ENCODE measurements at places on chromosomes 5 and 9.

DNA sequence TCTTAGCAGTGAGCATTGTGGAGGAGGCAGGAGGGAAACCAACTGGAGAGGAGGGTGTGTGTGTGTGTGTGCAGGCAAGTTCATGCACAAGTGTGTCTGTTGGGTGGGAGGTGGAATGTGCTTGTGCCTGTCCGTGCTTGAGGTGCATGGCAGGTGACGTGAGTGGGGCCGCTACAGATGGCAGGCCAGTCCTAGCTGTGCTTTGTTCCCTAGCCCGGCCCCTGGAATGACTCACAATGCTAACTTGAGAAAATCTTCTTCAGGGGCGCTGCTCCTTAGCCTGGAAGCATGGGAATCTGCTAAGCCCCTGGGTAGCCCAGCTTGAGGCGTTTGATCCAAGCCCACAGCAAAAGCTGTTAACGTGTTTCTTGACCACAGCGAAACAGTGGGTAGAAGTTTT, 25.0 kb upstream of the DMRT2 start:
- H3K4me3 ChIP-seq, result no peak overlapping the region

DNA sequence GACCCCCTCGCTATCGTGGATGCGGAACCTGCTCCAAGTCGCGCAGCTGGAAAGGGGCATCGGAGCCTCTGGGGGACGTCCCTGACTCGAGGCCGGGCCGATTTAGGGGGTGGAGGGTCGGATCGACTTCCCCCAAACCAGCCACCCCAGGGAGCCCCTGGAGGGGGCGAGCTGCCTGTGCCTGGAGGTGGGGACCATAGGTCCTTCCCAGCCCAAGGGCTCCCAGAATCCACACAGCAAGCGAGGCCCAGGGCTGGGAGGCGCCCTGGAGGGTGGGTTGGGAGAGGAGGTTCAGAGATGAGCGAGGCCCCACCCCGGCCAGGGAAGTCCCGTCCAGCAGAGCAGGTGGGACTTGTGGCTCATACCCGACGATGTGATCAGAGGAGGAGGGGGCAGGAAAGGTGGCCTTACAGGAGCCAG, 147.6 kb downstream of the GAPVD1 start:
- no peaks in the 10 kb centered on the region for H3K27me3 ChIP-seq
- H3K4me3 ChIP-seq, result no peak overlapping the region
- H3K4me1 ChIP-seq, result peaks cover 8% of the 10 kb centered on the region
- no peak for DNase-seq
- no peaks in the 10 kb centered on the region for H3K36me3 ChIP-seq

GRCh38 chr5:90930756-90931431, 372.3 kb downstream of the ADGRV1 start:
- no peaks in the 10 kb centered on the region for H3K27me3 ChIP-seq
- peak; percentile 60 for DNase-seq
- peaks cover 24% of the 10 kb centered on the region for H3K4me1 ChIP-seq
- H3K4me3 ChIP-seq, result peak overlapping the region; percentile 15
- no peaks in the 10 kb centered on the region for H3K36me3 ChIP-seq

DNA sequence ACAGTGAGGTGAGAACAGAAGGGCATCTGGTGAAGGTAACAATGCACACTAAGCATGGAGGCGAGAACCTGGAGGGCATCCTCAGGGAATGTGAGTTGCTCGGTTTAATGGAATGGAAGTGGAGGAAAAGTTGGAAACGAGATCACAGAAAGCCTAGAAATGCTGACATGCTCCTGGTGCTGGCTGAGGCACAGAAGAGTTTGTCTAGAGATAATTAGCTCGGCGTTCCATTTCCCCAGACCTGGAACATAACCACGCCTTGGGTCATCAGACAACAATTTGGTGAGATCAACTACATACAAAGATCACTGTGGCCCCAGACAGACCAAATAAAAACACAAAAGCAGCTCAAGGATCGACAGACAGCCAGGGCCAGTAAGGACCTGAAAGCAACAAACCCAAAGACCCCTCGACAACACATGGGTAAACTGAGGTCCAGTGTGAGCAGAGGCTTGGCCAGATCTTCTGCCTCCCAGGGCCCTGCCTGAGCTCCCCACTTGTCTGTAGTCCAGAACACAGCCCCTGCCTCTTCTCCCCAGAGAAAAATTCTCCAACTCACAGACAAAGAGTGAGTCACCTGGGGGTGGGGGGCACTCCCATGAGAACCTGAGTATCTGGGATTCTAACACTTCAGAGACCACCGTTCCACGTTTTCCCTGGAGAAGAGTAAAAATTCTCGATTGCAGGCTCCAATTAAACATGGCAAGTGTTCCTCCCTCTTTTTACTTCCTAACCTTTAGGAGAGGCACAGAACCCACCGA, 52.5 kb downstream of the SHB start:
- peaks cover 57% of the 10 kb centered on the region for H3K4me1 ChIP-seq
- no peaks in the 10 kb centered on the region for H3K27me3 ChIP-seq
- peak overlapping the region; percentile 97 for H3K27ac ChIP-seq
- peak overlapping the region; percentile 11 for H3K4me3 ChIP-seq
- DNase-seq, result peak; percentile 39
- peaks cover 32% of the 10 kb centered on the region for H3K36me3 ChIP-seq

GRCh38 chr5:169202969-169203368, 98.0 kb downstream of the SLIT3 start:
- peaks cover 6% of the 10 kb centered on the region for H3K4me1 ChIP-seq
- no peaks in the 10 kb centered on the region for H3K36me3 ChIP-seq
- no peak overlapping the region for H3K27ac ChIP-seq
- H3K4me3 ChIP-seq, result no peak overlapping the region
- 0 out of 2 replicates have a peak, but pooled peaks cover 5% of the 10 kb centered on the region for H3K27me3 ChIP-seq
- DNase-seq, result peak; percentile 37

- no peak for DNase-seq
- H3K27ac ChIP-seq, result no peak overlapping the region
- no peak overlapping the region for H3K4me3 ChIP-seq
- no peaks in the 10 kb centered on the region for H3K27me3 ChIP-seq
- no peaks in the 10 kb centered on the region for H3K36me3 ChIP-seq
Measured at GRCh38 chr5:83340511-83340918, 131.0 kb upstream of the VCAN start.

- DNase-seq, result no peak
- H3K36me3 ChIP-seq, result no peaks in the 10 kb centered on the region
Measured at GRCh38 chr9:5976674-5977397, 38.6 kb downstream of the RANBP6 start.

DNA sequence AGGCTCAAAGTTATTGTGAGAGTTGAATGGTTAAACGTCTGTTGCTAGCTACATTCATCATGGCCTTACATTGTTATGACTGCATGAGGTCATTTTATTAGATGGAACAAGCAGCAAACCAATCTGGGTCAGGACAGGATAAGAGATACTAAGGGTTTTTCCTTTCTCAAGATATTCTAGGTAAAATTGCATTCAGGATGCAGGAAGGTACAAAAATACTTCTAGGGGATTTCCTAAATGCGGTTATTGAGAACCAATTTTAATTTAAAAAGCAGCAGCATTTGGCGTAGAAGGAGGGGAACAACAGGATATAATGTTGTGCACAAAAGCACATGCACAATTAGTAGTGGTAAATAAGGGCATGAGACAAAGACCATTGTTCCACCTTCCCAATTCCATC, 39.2 kb upstream of the LURAP1L start:
- H3K27me3 ChIP-seq, result no peaks in the 10 kb centered on the region
- no peak for DNase-seq
- no peak overlapping the region for H3K27ac ChIP-seq
- no peaks in the 10 kb centered on the region for H3K36me3 ChIP-seq
- H3K4me1 ChIP-seq, result no peaks in the 10 kb centered on the region

GRCh38 chr5:160250226-160250625, 20.9 kb downstream of the FABP6 start:
- H3K4me1 ChIP-seq, result no peaks in the 10 kb centered on the region
- H3K36me3 ChIP-seq, result no peaks in the 10 kb centered on the region
- H3K27me3 ChIP-seq, result no peaks in the 10 kb centered on the region
- no peak overlapping the region for H3K27ac ChIP-seq

- no peak overlapping the region for H3K27ac ChIP-seq
- no peak for DNase-seq
- H3K27me3 ChIP-seq, result peaks cover 52% of the 10 kb centered on the region
- no peak overlapping the region for H3K4me3 ChIP-seq
- H3K4me1 ChIP-seq, result no peaks in the 10 kb centered on the region
Measured at GRCh38 chr9:121451586-121451985, 48.1 kb downstream of the GGTA1 start.

GRCh38 chr9:137007108-137007815, 10.9 kb upstream of the CLIC3 start:
- no peak overlapping the region for H3K27ac ChIP-seq
- H3K4me3 ChIP-seq, result no peak overlapping the region
- no peak for DNase-seq

GRCh38 chr5:14996997-14997396, 125.4 kb upstream of the ANKH start:
- peaks cover 25% of the 10 kb centered on the region for H3K27me3 ChIP-seq
- H3K27ac ChIP-seq, result no peak overlapping the region
- H3K36me3 ChIP-seq, result no peaks in the 10 kb centered on the region
- no peak overlapping the region for H3K4me3 ChIP-seq
- no peak for DNase-seq

GRCh38 chr9:110728058-110728457, 59.5 kb downstream of the MUSK start:
- no peak overlapping the region for H3K27ac ChIP-seq
- no peak overlapping the region for H3K4me3 ChIP-seq
- no peak for DNase-seq
- H3K27me3 ChIP-seq, result no peaks in the 10 kb centered on the region
- H3K36me3 ChIP-seq, result no peaks in the 10 kb centered on the region

GRCh38 chr5:138938526-138938925, 63.4 kb upstream of the LRRTM2 start:
- H3K4me3 ChIP-seq, result no peak overlapping the region
- no peaks in the 10 kb centered on the region for H3K4me1 ChIP-seq
- DNase-seq, result no peak
- no peaks in the 10 kb centered on the region for H3K27me3 ChIP-seq
- no peak overlapping the region for H3K27ac ChIP-seq

- DNase-seq, result peak; percentile 38
- peak overlapping the region; percentile 20 for H3K4me3 ChIP-seq
- no peaks in the 10 kb centered on the region for H3K27me3 ChIP-seq
Measured at GRCh38 chr5:126366199-126366560, 57.0 kb upstream of the GRAMD2B start.

DNA sequence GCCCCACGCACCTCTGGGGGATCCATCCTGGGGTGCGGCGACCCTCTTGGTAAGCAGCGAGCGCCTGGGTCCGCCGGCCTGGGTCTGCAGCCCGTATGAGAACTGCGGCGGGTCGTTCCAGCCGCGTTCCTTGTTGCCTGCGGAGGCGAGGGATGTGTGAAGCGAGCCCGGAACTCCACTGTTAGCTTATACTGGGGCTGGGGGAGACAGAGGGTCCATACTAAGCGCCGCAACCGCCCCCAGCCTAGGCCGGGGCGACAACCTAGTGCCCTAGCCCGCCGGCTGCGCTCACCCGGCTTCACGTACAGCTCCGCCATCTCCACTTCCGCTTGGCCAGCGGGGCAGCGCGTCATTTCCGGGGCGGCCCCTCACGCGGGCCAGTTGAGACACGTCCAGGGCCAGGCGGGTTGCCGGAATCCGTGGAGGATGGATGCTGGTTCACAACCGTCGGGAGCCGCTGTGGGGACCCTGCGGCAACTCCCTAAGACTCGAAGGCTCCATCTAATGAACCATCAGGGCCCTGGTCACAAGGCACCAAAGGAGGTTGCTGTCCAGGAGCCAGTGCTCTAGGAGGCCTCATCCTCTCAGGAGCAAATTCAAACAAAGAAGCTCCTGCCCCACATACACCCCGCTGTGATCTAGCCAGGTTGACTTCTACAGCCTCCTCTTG, at the start of gene SRA1:
TSS of gene SRA1 (minus strand) at position 338 of the 670 bp plus-strand sequence. CDS start at position 317, 21 bp downstream.
- DNase-seq, result peak; percentile 90
- H3K27ac ChIP-seq, result peak within 1 kb of the TSS; percentile 20
- H3K36me3 ChIP-seq, result no peaks in the 10 kb centered on the region

DNA sequence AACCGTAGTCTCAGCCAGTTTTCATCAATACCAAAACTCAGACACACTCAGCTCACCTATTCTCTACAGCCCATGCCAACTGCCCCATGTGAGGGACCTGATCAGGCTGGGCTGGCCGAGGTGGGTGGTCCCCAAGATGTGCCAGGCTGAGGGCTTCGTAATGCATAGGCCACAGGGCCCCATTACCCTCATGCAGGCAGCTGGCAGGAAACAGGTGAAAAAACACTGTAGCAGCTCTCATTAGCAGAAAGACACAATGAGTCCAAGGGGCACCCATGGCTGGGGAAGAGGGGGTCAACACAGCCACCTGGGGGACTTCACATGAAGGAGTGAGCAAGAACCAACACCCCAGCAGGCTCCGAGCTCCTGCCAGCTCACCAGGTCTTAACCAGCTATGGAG, 8.2 kb downstream of the IPPK start:
- H3K27me3 ChIP-seq, result no peaks in the 10 kb centered on the region
- no peaks in the 10 kb centered on the region for H3K4me1 ChIP-seq
- DNase-seq, result no peak
- H3K36me3 ChIP-seq, result peaks cover 14% of the 10 kb centered on the region
- H3K27ac ChIP-seq, result no peak overlapping the region
- H3K4me3 ChIP-seq, result no peak overlapping the region

- H3K4me3 ChIP-seq, result no peak overlapping the region
- H3K27me3 ChIP-seq, result no peaks in the 10 kb centered on the region
- DNase-seq, result no peak
Measured at GRCh38 chr9:117013440-117013995, 326.4 kb downstream of the TRIM32 start.

DNA sequence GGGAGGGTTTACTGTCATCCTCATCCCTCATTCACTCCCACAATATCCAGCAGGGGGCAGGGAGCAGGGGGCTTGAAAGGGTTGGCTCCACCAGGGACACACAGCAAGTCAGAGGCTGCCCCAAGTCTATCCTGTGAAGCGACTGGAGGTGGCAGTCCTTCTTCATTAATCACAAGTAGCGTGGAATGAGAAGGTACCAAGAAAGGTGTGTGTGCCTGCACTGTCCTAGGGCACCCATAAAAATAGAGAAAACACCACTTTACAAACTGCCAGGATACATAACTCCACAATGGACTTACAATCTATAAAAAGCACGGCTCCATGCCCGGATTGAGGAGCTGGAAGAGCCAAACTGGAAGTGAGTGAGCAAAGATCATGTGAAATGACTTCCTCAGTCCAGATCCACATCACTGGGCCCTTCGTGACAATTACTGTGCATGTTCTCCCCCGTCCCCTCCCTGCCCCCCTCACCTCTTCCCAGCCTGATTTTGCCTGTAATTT, 183.9 kb downstream of the SLIT3 start:
- no peak overlapping the region for H3K27ac ChIP-seq
- H3K4me3 ChIP-seq, result no peak overlapping the region
- H3K4me1 ChIP-seq, result no peaks in the 10 kb centered on the region
- DNase-seq, result peak; percentile 6
- H3K36me3 ChIP-seq, result no peaks in the 10 kb centered on the region

DNA sequence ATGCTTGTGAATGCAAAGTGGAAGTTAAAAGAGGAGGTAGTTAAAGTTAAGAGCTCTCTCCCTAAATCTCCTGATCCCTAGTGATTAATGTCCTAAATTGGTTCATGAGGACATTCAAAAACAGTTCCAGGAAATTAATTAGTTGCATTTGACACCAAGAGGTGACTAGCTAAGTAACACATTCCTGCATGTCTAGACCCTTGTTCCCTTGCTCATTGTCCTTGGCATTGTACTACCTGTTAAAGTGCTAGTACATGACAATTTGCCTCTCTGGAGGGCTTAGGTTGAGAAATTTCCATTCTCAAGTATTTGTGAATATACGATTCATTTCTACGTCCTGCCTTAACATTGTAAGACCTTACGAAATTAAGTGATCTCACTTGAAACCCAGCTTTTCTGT, 278.6 kb upstream of the CDH10 start:
- H3K4me3 ChIP-seq, result no peak overlapping the region
- DNase-seq, result no peak
- no peaks in the 10 kb centered on the region for H3K27me3 ChIP-seq
- no peaks in the 10 kb centered on the region for H3K4me1 ChIP-seq

- peak; percentile 60 for DNase-seq
- H3K4me1 ChIP-seq, result peaks cover 12% of the 10 kb centered on the region
- H3K27me3 ChIP-seq, result no peaks in the 10 kb centered on the region
- H3K4me3 ChIP-seq, result peak overlapping the region; percentile 73
- no peak overlapping the region for H3K27ac ChIP-seq
Measured at GRCh38 chr9:93577078-93577974, 942 bp downstream of the PHF2 start.

All from PC-3 (cell line).